ENCODE measurements at places on chromosomes 11 and 22. TPM values are rescaled to one million over a fixed set of nuclear protein-coding genes. Genes with fewer than 3 reads are reported as not detected.

MS4A15 gene
- total RNA-seq, result not detected

CASP5 gene
- 0.26 TPM for total RNA-seq

POU2AF3 gene
- total RNA-seq, result 0.26 TPM

VSIG2 gene
- total RNA-seq, result not detected

KCNJ4 gene
- total RNA-seq, result not detected

MIEF1 gene
- 16.4 TPM for total RNA-seq

CHRNA10 gene
- total RNA-seq, result 0.50 TPM

TMEM41B gene
- total RNA-seq, result 59.1 TPM

STX5 gene
- 44.9 TPM for total RNA-seq

KDELR3 gene
- 78.8 TPM for total RNA-seq

RASSF10 gene
- total RNA-seq, result not detected

JAML gene
- total RNA-seq, result not detected

KCNK7 gene
- total RNA-seq, result under 0.01 TPM

PDE3B gene
- total RNA-seq, result 11.2 TPM

RASD2 gene
- under 0.01 TPM for total RNA-seq

NCF4 gene
- total RNA-seq, result not detected

CLMP gene
- 84.5 TPM for total RNA-seq

HBD gene
- 5.9 TPM for total RNA-seq

DEFB131B gene
- not detected for total RNA-seq

OLFML1 gene
- total RNA-seq, result 22.8 TPM

SYT8 gene
- not detected for total RNA-seq

MB gene
- total RNA-seq, result not detected

RANBP1 gene
- total RNA-seq, result 87.8 TPM

AQP11 gene
- 11.2 TPM for total RNA-seq

CCDC81 gene
- 0.66 TPM for total RNA-seq

LRRC4C gene
- total RNA-seq, result under 0.01 TPM

CD3D gene
- not detected for total RNA-seq

SCGB1A1 gene
- total RNA-seq, result not detected

ADM2 gene
- total RNA-seq, result 5.8 TPM

PDGFD gene
- 1.3 TPM for total RNA-seq

OR52R1 gene
- not detected for total RNA-seq

TEX54 gene
- not detected for total RNA-seq

TNNT3 gene
- not detected for total RNA-seq

MUC2 gene
- total RNA-seq, result not detected

PKP3 gene
- 0.83 TPM for total RNA-seq

C11orf16 gene
- total RNA-seq, result not detected

PTPRCAP gene
- total RNA-seq, result under 0.01 TPM

TBX10 gene
- total RNA-seq, result not detected

TAF1D gene
- total RNA-seq, result 148 TPM

OR2AT4 gene
- not detected for total RNA-seq

PAX6 gene
- not detected for total RNA-seq

GSTT2B gene
- 9.9 TPM for total RNA-seq

MIAT gene
- 10.2 TPM for total RNA-seq

GLYAT gene
- not detected for total RNA-seq

APOBEC3F gene
- 6.2 TPM for total RNA-seq

MPZL2 gene
- not detected for total RNA-seq

FIBIN gene
- 112 TPM for total RNA-seq

OVOL1 gene
- not detected for total RNA-seq

MMP1 gene
- total RNA-seq, result 28.5 TPM

ANO9 gene
- total RNA-seq, result not detected

MS4A6E gene
- not detected for total RNA-seq

GGTLC2 gene
- not detected for total RNA-seq

RNH1 gene
- 502 TPM for total RNA-seq

PTPN5 gene
- total RNA-seq, result not detected

SSH3 gene
- 11.3 TPM for total RNA-seq

TMEM80 gene
- 7.4 TPM for total RNA-seq

KCNK4 gene
- not detected for total RNA-seq

NECTIN1 gene
- total RNA-seq, result 3.3 TPM
